ENCODE measurements at places on chromosomes 7 and 10.

DNA sequence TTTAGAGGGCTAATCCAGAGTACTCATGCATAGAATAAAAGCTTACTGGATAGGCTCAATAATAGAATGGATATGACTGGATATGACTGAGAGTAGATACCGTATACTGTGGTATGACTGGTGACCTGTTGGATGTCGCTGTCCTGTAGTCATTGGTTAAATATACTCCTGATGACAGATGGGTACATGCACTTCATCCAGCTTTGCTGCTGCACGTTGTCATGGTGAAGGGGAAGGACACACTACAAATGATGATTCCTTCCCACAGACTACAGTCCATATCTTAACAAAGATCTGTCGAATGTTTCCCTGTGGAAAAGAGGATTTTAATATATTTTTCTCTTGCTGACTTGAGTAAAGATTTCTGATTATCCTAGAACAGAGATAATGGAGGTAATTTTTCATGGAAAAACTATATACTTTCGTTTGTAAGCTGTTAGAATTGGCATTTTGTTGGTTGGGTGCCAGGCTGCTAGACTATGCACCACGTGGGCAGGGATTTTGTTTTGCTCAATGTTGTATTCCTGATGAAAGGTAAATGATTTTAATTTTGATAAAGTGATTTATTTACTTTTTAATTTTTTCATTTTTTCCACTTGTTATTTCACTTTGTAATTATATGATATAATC, 97.3 kb downstream of the PPP1R9A start:
- no peak for DNase-seq

GRCh38 chr7:2932402-2933251, 88.5 kb upstream of the GNA12 start:
- DNase-seq, result no peak

DNA sequence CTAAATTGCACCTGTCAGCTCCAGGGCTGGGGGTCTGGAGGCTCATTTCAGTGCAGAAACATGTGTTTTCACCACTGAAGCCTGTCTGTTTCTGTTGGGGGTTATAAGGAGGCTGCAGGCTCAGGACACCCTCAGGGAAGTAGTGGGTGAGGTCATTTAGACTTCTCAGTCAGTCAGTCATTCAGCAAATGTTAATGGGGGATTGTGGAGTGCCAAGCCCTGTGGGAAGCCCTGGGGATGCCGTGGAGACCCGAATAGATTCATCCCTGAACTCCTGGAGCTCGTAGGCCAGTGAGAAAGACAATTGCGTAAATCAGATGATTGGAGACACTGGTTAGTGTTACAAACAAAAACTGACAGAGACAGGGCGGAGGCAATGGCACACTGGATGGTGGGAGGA, 19.2 kb downstream of the LHPP start:
- no peak for DNase-seq

DNA sequence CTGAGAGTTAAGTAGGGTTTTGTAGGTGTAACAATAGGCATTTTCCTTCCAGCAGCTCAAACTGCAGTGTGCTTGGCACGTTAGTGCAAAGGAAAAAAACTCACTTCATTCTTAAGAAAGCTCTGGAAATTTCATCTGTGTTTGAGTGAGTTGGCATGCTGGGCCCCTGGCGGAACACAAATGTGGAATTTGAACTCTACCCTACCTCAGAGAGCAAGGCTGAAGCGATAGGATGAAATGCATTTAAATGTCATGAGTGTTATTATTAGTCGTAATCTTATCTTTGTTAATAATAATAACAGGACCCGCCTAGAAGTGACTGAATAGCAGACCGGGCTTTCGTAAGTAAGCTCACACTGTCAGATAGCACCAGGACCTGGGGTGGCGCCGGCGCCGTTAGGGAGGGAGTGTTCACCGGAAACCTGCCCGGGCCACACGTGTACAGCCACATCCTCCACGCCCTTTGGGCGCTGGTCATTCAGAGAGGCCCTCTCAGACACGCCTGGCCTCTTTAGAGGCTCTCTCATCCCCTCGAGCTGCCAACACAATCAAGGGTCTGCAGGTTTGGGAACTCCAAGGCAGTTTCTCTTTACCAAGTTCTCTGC, 63.5 kb downstream of the GRK5 start:
- no peak for DNase-seq

DNA sequence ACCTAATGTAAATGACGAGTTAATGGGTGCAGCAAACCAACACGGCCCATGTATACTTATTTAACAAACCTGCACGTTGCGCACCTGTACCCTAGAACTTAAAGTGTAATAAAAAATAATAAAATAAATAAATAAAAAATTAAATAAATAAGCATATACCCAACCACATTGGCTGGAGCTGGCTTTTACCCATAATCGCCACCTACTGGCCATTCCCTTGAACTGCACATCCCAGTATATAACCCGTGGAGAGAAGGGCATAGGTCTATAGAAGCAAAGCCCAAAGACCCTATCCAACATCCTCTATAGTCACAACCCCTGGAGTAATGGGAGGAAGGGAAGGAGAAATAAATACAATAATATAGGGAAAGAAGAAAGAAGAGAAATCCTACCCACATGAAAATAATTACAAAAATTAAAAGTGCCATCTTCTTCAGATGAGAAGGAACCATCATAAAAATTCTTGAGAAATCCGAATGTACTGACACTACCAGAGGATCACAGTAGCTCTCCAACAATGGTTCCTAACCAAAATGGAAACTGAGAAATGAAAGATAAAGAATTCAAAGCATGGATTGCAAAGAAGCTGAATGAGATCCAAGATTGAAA, 65.6 kb downstream of the TWIST1 start:
- no peak for DNase-seq

DNA sequence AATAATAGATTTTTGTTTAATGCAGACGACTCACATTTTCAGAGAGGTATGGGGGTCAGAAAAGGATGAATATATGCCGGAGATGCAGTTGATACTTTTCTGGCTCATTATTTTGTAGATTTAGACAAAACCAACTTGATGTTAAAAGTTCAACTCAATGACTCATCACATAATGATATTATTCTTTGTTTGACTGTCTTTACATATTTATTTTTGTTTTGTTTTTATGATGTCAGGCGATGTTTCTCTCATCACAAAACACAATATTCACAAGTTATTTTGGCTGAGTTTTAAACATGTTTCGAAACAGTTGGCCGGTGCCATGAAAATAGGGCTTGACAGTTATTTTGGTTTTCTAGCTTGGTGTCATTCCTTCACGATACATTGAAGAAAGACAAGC, 1.3 kb downstream of the GJD4 start:
- no peak for DNase-seq

GRCh38 chr7:144404946-144405345, 1.5 kb upstream of the NOBOX start:
- no peak for DNase-seq

DNA sequence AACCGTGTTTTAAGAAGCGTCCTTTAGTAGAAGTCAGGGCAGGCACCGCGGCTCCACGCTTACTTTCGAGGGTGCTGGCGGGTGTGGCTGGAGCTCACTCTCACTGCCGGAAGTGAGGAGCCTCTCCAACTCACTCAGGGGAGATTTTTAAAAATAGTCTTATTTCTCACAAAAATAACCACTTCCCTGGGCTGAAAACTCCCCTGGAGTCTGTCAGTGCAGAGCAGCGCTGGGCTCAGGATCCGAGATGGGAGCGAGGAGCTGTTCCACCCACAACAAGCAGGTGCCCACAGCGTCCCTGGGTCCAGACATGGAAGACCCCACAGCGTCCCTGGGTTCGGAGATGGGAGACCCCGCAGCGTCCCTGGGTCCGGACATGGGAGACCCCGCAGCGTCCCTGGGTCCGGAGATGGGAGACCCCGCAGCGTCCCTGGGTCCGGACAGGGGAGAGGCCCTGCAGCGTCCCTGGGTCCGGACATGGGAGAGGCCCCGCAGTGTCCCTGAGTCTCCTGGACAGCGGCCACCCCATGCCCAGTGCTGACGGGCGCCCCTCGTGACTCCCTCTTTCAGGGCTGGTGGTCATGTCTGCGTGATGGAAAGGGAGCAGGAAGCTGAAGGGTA, 51.2 kb downstream of the VIPR2 start:
- no peak for DNase-seq

DNA sequence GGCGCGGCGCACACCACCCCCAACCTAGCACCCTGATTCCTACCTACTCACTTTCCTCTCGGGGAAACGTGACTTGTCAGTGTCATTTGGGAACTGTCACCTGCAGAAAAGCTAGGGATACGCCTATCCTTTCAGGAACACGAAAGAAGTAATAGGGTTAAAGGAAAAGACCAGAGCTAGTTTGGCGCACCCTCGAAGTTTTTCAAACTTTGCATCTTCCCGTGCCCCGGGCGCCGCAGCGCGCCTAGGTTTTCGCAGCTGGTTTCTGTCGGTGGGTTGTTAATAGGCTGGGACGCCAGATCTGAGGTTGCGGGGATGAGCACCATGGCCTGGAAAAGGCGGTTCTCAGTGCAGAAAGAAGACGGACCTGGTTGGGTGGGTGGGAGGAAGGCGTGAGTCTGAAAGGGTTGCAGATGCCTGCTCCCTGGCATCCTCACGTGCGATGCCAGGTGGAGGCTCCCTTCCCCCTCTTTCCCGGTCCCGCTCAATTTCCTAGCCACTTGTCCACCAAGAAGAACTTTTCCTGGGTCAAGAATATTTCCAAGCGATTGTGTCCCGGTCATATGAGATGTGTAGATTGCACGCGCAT, 568 bp upstream of the MEOX2 start:
- DNase-seq, result no peak

DNA sequence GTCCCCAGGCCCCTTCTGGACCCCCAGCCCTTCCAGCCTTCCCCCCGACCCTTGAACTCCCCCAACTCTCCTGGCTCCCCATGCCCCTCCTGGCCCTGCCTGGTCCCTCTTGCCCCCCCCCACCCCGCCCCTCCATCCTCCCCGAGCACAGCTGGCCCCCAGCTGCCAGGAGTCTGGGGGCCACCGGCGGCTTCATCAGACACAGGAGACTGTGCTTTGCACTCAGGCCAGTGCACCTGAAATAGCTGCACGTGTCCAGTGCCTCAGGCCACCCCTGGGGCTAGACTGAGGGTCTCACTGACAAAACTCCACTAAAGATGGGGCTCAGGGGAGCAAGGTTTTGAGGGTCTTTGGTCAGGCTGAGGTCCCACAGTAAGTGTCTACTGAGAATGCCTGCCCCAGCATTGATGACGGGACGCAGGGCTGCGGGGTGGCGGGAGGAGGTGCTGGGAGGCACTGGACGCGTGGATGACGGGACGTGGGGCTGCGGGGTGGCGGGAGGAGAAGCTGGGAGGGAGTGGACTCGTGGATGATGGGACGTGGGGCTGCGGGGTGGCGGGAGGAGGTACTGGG, 6.5 kb downstream of the FOXL3 start:
- no peak for DNase-seq

- no peak for DNase-seq
Observed at GRCh38 chr7:151379193-151379520, 30.7 kb downstream of the WDR86 start.

- DNase-seq, result no peak
Observed at GRCh38 chr7:25173184-25173583, 48.1 kb upstream of the CYCS start.

DNA sequence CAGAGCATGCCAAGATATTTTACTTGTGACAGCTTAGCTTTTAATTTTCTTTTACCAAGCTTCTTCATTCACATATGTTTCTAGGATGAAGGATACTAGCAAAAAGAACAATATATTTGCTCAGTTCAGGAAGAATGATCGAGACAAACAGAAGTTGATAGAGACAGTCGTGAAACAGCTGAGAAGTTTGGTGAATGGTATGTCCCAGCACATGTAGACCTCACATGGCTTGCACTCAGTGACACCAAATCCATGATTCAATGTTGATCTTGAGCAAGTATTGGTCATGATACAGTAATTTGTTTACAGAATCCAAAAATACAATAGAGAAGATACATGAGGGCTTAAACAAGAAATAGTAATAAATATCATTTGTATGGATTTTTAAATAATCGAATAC, 2.5 kb upstream of the CYP26C1 start:
- no peak for DNase-seq

- no peak for DNase-seq
Observed at GRCh38 chr7:135209225-135209834, 2.0 kb downstream of the WDR91 start.

DNA sequence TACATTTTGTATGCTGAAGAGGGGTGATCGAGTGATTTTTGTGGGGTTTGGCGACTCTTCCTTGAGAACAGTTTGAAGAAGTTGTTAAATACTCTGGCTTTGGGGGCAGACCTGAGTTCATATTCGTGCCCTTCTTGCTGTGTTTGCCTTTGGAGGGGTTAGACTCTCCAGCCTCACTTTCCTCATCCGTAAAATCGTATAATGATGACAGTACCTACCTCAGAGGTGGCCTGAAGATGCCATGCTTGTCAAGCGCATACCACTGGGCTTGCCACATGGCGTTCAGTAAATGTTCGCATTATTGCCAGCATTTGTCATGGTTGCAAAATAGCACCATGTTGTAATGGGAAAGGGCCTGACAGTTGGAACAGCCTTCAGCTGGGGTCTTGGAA, 1.3 kb downstream of the STK17A start:
- DNase-seq, result no peak

GRCh38 chr7:105764506-105764905, 111.9 kb downstream of the ATXN7L1 start:
- no peak for DNase-seq

GRCh38 chr10:114507449-114507848, 103.1 kb upstream of the AFAP1L2 start:
- DNase-seq, result no peak

- no peak for DNase-seq
Observed at GRCh38 chr10:73756183-73756582, 12.0 kb downstream of the SEC24C start.

GRCh38 chr7:111413739-111414138, 148.6 kb downstream of the IMMP2L start:
- no peak for DNase-seq

DNA sequence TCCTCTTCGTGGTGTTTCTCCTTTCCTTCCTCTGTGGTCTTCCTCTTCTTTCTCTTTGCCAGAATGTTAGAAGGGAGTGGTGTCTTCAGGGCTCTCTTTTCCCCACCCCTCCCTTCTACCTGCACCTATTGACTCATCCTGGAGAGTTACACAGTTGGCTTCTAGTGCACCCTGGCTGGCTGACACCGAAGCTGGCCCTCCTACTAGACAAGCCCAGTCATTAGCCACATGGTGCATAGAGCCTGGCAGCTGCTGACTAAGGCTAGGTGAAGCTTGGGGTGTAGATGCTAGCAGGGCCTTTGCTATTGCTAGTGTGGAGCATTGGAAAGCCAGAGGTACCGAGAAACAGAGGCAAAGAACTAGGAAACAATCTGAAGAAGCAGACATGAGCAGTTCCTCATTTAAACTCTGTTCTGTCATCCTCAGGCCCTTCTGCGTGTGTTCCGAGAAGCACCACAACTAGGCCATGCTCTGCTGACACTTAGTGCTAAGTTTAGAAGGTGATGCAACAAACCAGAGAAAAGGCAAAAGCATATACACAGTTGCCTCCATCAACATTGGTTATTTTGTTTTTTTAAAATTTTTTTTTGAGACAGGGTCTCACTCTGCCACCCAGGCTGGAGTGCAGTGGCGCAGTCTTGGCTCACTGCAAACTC, 213.9 kb downstream of the BAMBI start:
- DNase-seq, result no peak

All from AG04449 (cell line).